Renal pelvis (tissue), 12 donors: ENCODE measurements at places on chromosomes 11 and 22. TPM values are rescaled to one million over a fixed set of nuclear protein-coding genes. Genes with fewer than 3 reads are reported as not detected.
A peak's percentile ranks its signal among the peaks of the same experiment; 100 is the strongest.

The PKP3 gene
- polyA plus RNA-seq = 7.0 TPM

The CECR2 gene
- 23.0 TPM for polyA plus RNA-seq

The C11orf16 gene
- polyA plus RNA-seq = 1.1 TPM

The KDM4E gene
- polyA plus RNA-seq = 0.37 TPM

The BARX2 gene
- polyA plus RNA-seq = 0.77 TPM

The OPCML gene
- polyA plus RNA-seq = 14.6 TPM

The FGF3 gene
- 0.10 TPM for polyA plus RNA-seq

The KREMEN1 gene
- 24.9 TPM for polyA plus RNA-seq

The TRIM48 gene
- polyA plus RNA-seq = not detected

The DDI1 gene
- polyA plus RNA-seq = not detected

The SYT7 gene
- polyA plus RNA-seq = 5.0 TPM

The POU2AF1 gene
- 1.6 TPM for polyA plus RNA-seq

The PANX2 gene
- polyA plus RNA-seq = 2.5 TPM

The SELENOO gene
- polyA plus RNA-seq = 24.8 TPM

GRCh38 chr11:130601141-130601540 is 152.7 kb downstream of the ADAMTS15 start:
- DNase-seq = peak; percentile 71

- DNase-seq = no peak
These were observed 38.7 kb downstream of the ALX4 start for GRCh38 chr11:44271286-44271685.

DNA sequence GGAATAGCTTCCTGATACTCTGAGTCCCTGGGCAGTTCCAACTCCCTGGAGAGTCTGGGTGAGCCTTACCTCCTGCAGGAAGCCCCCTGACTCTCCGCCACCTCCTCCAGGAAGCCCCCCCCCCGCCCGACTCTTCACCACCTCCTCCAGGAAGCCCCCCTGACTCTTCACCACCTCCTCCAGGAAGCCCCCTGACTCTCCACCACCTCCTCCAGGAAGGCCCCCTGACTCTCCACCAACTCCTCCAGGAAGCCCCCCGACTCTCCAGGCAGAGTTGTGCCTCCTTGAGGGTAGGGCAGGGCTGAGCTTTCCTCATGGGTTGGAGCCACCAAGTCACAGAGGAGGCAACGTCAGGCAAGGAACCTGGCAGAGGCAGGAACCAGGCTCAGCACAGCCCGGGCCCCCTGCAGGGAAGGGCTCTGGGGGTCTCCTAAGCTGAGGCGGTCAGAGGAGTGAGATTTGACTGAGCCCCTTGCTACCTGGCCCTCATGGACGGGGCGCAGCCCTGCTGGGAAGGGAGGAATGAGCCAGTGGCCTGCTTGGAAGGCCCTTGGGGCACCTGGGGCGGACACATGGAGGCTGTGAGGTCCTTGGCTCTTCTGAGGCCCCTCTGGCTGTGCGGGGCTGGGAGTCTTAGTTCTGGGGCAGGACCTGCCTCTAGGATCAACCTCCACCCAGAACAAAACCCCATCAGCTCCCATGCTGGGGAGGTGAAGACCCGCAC is 18.1 kb downstream of the MRGPRG start:
- DNase-seq = no peak

DNA sequence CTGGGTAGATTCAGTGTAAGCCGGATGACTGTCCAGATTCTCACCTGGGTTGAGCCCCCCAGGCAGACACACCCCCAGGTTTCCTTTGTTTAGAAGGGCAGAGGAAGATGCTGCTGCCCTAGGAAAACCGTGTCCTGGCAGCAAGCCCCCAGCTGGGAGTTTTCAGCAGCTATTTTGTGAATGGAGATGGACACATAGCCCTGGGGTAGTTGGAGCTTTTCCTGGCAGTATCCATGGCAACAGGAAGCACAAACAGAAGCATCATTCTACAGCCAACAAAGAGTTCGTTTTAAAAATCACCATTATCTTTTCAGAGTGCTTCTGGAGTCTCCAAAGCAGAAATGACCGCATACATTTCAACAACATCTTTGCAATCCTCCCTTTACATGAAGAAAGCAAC is 245.5 kb downstream of the BRD1 start:
- no peak for DNase-seq

- peak; percentile 44 for DNase-seq
These were observed 4.1 kb downstream of the SYT13 start for GRCh38 chr11:45282081-45282480.

GRCh38 chr11:41457216-41458014 is 2.0 kb downstream of the LRRC4C start:
- DNase-seq = no peak

- DNase-seq = no peak
These were observed 31.6 kb downstream of the CPT1A start for GRCh38 chr11:68810164-68810563.

- no peak for DNase-seq
These were observed 46.1 kb downstream of the MYEOV start for GRCh38 chr11:69339983-69340565.

GRCh38 chr22:37870273-37870672 is 21.1 kb downstream of the EIF3L start:
- no peak for DNase-seq

DNA sequence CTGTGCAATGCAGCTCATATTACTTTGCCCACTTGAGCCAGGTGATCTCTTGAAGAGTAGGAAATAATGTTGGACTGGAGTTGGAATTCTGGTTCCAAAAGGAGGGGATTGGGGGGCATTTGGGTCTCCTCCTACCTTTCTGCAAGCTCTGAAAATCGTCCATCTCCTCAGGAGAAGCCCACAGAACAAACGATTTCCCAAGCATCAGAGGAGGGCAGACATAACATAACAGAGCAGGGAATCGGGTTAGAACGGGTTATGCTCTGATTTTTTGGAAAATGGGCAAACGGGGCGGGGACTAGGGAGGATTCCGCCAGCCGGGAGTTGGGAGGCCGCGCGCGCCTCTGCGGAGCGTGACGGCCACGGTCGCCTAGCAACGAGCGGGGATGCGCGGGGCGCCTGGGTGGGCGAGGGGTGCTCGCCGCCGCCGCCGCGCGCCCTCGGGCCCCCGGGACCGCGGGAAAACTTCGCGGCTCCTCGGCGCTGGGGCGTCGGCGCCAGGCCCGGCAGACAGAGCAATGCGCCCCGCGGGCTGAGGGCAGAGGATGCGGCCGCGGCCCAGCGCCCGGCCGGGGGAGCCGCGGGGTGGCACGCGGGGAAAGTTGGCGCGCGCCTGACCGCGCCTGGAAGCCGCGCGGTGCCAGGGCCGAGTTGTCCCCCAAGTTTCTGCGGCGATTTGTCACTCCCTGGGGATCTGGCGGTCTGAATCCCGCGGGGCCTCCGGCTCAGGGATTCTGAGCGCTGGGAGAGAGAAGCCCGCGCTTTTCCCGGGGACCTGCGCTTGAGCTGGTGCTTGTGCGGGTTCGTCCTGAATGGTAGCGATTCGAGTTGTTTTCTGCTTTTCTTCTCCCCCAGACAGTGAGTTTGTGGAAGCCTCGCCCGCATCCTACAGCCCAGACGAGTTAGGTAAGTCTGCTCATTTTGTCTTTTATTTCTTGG is 27.8 kb upstream of the AMOTL1 start:
- peak; percentile 64 for DNase-seq

GRCh38 chr11:133955081-133955891 is 1.5 kb downstream of the IGSF9B start:
- no peak for DNase-seq

DNA sequence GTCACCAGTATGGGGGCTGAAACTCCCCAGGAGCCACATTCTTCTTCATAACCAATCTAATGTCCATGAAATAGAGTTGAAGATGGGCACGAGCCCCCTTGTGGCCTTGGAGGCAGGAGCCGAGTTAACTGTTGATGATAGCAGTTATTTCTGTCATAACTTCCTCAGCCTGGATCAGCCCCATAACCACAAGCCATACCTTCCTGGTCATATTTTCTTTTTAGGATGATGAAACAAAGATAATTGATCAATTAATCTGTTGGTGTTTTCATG is 65.0 kb upstream of the TTC12 start:
- DNase-seq = no peak

GRCh38 chr22:49638788-49639187 is 188.9 kb downstream of the BRD1 start:
- DNase-seq = no peak

- peak; percentile 59 for DNase-seq
These were observed at the start of gene CRYBB3 for GRCh38 chr22:25199731-25200520. TSS of gene CRYBB3 (plus strand) at chr22:25199858. CDS start at chr22:25201397, 1,539 bp downstream.

GRCh38 chr11:10032935-10033334 is 261.1 kb downstream of the SBF2 start:
- peak; percentile 3 for DNase-seq

DNA sequence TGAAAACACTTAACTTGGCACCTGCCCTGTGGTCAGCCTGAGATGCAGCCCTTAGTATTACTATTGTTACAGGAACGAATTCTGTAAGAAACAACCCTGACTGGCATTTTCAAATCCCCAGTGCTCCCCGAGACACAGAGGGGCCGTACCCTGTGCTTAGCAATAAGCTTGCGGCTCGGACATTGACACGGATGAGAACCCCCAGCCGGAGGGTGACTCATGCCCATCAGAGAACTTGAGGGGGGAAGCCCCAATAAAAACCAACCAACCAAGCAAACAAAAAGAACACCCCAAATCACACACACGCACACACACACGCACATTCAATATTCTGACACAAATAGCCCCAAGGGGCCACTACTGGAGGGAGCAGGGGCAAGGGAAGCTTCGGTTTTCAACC is 63.8 kb downstream of the SHISAL1 start:
- no peak for DNase-seq

DNA sequence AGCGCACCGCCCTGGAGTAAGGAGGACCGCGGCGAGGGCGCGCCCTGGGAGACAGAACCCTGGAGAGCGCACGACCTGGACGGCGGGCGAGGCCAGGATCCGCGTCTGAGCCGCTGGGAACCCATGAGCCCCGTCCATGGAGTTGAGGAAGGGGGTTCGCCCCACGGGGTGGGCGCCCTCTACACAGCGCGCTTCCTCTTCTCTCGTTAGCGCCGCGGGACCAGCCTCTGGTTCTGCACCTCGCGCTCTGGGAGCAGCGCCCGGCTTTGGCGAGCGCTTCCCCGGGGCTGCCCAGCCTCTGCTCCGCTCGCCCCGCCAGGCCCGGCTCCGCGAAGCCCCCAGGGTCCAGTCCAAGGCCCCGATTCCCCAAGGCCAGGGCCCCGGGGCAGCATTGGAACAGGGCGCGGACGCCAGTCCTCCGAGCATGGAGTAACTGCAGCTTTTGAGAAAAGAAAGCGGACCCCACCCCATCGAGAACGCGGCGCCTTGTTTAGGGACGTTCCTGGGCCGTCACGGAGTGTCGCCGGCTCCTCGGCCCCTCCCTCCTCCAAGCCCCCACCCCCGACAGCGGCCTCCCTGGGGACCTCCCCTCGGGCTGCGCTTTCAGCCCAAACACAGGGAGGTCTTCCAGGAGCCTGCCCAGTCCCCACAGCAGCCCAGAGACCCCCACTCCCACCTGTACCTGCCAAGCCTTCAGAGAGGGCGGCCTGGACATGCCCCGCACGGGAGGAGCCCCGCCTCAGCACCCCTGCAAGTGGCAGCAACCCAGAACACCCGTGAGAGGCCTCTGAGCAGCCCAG is 56.2 kb downstream of the BRD1 start:
- no peak for DNase-seq

DNA sequence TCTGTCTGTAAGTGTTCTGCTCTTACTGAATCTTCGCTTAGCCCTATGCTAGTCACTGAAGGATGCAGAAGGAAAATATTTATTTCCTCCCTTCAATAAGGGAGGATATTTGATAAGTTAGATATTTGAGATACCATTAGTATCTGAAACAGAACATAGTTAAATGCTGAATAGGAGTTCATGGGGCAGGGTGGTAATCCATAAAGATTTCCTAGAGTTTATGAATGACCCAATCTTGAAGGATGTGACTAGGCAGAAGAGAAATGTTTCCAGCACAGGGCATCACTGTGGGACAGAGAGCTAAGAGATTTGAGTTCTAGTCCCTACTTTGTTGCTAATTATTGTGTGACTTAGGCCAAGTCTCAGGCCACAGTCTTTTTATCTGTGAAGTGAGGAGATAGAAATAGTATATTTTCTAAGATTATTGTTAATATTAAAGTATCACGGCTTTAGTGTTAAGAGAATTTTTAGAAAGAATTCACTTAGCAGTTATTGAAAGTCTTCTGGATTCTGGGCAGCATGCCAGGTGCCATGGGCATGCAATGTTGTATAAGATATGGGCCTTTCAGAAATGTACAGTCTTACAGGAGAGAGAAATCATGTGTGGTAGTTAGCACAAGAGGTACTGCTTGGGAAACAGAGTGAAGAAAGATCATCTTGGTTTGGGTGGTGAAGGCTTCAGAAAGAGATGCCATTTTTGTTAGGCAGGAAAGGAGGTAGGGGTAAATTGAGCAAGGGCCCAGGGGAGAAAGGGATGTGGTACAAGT is 24.0 kb downstream of the SWAP70 start:
- DNase-seq = no peak

DNA sequence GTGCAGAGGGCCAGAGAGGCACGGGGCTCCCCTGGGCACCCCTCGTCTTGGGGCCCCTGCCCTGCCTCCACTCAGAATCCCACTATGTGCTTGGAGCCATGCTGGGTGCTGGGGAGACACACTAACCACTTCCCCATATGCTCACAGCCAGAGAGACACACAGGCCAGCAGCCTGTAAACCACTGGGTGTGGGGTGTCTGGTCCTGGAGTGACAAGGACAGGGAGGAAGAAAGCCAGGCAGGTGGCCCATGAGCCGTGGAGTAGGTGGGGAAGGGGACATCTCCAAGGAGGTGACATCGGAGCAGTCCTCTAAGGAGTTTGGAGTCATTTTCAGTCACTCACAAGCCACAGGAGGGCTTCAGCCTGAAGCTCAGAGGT is 58.9 kb downstream of the CDKN1C start:
- DNase-seq = no peak

GRCh38 chr11:35236667-35237003 is 97.7 kb downstream of the CD44 start:
- no peak for DNase-seq

DNA sequence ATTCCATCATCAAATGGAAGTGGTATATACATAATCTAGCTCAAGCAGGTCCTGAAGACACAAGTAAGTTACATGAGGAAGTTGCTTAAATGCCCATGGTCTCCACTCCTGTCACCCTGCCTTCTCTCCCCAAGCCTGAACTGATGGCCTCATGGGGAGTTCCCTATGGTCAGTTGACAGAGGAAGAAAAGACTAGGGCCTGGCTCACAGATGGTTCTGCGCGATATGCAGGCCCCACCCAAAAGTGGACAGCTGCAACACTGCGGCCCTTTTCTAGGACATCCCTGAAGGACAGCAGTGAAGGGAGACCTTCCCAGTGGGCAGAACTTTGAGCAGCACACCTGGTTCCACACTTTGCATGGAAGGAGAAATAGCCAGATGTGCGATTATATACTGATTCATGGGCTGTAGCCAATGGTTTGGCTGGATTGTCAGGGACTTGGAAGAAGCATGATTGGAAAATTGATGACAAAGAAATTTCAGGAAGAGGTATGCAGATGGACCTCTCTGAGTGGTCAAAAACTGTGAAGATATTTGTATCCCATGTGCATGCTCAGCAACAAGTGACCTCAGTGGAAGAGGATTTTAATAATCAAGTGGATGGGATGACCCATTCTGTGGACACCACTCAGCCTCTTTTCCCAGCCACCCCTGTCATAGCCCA is 17.3 kb upstream of the CD82 start:
- DNase-seq = no peak

- no peak for DNase-seq
These were observed 59.4 kb downstream of the PPFIBP2 start for GRCh38 chr11:7573193-7573557.

- no peak for DNase-seq
These were observed 612.6 kb downstream of the TBC1D22A start for GRCh38 chr22:47374901-47375575.
